ENCODE measurements at places on chromosomes 12 and 14. TPM values are rescaled to one million over a fixed set of nuclear protein-coding genes. Genes with fewer than 3 reads are reported as not detected.

The ARHGAP9 gene
- total RNA-seq = 101 TPM

The KRT6C gene
- not detected for total RNA-seq

The TMEM132C gene
- total RNA-seq = not detected

The NAV3 gene
- total RNA-seq = not detected

The MYF6 gene
- total RNA-seq = not detected

The ZNF140 gene
- 13.3 TPM for total RNA-seq

All from activated CD4-positive, alpha-beta T cell treated with anti-CD3 and anti-CD28 coated beads for 36 hours (primary cell).